Nucleus accumbens (tissue), 56 donors: ENCODE measurements at places on chromosomes 2 and 18.

DNA sequence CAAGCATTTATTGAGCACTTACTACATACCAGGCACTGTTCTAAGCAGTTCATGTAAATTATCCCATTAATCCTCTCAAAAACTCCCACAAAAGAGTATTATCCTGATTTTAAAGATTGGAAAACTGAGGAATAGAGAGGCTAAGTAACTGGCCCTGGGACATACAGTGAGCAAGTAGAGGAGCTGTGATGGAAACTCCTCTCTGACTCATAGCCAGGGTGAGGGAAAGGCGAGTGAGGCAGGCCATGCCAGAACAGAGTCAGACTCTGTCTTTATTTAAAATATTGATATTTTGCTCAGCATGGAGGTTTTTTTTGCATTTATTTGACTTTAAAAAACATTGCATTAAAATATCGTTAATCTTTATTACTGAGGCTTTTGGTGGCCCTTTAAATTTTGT lies 208.0 kb downstream of the LOXHD1 start:
- DNase-seq: no peak

- DNase-seq: no peak
These were observed 117.8 kb downstream of the TTC32 start for GRCh38 chr2:19783935-19784334.

DNA sequence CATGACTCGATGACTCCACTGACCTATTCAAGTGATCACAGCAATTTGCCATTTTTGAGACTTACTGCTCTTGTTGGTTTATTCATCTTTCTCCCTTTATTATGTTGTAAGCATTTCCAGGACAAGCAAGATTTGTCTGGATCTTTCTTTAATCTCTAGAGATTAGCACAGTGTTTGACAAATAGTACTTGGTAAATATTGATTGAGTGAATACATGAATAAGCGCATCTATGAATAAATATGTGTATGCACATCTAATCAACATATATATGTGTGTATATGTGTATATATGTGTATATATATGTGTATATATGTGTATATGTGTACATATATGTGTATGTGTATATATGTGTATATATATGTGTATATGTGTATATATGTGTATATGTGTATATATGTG lies 7.3 kb downstream of the TMX3 start:
- DNase-seq: no peak

GRCh38 chr2:106183101-106183696 lies 10.9 kb downstream of the UXS1 start:
- no peak for DNase-seq

DNA sequence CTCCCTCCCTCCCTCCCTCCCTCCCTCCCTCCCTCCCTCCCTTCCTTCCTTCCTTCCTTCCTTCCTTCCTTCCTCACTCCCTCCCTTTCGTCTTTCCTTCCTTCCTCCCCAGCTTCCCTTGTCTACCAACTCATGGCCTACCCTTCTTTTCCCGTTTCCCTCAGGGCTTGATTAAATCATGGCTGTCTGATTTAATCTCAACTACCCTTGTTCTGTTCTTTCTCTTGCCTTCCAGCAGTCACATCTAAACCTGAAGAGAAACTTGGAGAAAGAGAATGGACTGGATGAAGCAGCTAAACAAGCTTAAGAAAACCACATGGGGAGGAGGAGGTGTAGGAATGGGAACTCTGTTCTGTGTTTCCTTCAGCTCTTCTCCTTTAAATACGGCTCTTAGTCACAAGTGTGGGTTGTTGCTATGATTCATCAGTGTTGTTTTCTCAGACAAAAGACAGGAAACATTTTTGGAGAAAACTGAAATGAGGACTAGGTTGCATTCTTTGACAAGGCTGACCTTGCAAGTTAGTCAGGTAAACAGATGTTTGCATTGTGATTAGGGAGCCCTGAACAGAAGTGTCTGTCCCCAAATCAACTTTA lies 177.9 kb downstream of the LRRTM1 start:
- no peak for DNase-seq

GRCh38 chr2:15302154-15302553 lies 259.0 kb downstream of the NBAS start:
- no peak for DNase-seq

DNA sequence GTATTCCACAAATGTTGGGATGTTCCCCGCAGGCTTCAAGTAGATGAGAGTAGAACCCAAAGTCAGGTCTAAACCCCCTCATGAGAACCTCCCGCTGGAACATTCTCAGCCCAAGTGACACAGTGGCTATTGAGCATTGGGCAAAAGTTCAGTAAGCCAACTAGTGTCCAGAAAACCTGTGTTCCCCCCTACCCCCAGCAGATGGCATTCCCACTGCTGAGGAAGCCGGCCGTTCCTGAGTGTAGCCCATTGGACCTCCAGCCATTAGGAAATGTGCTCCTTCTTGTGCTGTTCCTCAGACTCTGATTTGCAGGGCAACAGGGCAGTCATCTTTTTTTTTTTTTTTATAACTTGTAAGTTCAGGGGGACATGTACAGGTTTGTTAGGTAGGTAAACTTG lies 152.1 kb downstream of the NCK2 start:
- no peak for DNase-seq

DNA sequence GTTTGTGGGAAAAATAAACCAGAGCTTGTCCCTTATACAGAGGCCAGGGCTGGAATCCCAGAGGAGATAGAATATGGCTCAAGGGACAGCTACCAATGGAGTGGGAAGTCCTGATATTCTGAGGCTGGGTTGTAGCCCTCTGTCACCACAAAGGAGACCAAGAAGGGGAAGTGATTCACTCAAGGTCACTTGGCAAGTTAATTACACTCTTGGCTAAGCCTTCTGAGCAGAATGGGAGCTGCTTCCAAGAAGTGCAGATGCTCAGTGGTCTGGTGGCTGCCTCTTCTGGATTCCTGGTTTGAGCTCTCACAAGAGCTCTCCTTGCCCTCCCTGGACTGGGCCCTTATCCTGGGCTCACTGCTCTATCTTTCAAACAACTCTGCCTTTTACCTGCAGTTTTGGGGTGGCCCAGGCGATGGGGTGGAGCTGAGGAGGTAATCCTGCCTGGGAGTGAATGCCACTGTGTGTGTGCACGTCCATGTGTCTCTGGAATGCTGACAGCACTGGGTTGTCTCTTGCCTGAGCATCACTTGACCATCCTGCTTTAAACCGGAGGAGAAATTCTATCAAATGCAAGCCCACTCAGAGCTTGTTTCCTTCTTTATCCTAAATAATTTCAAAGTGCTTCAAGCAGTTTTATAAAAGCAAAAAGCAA lies 168.2 kb downstream of the KCNS3 start:
- no peak for DNase-seq

DNA sequence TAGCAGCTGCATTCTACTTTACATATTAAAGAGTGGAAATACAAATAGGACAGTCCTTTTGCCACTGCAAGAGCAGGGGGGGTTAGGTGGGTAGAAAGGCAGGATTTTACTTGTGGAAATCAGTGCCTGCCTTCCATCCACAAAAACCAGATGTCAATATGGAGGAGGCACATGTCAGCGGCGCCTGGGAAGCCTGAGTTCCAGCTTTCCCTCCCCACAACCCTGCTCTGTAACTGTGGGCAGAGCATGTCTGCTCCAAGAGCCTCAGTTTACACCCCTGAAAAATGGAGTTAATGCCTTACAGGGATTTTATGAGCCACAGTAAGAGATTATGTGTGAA lies 32.9 kb downstream of the STEAP3 start:
- DNase-seq: no peak

DNA sequence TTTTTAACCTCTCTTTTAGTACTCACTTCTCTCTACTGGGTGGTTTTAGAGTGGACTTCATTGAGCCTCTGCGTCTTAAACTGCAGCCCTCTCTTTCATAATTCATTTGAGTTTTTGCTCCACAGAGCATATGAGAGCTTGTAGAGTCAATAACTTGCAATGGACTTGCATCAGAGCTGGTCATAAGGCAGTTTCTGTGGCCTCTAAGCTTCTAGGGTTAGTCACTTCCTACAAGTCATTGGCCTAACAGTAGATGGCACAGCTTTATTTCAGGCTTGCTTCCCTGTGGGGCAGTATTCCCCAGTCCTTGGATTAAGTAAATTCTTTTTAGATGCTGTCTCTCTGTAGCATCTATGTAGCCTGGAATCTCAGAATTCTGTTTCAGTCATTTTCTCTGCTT lies 1435.7 kb downstream of the LRP1B start:
- no peak for DNase-seq

- DNase-seq: no peak
These were observed 118.7 kb downstream of the NUP35 start for GRCh38 chr2:183242937-183243336.

DNA sequence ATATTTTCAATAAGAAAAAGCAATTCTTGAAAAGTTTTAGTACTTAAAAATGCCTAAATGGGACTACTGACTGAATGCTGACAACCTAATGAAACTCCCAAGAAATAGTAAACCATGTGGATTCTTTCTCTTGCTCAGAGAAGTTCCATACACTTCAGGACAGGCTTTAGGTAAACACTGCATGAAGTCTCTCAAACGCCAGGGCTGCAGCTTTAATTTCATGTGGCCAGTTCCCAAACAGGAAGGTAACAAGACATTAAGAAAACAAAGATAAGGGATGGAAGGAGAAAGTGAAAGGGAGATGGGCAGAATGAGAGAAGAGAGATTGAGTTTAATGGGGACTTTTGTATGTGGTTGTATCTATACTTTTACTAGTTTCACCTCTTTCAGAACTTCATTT lies 734.7 kb upstream of the PKDCC start:
- DNase-seq: no peak

GRCh38 chr2:20224716-20225293 lies at the start of gene SDC1:
Gene SDC1 (minus strand): TSS chr2:20225130. CDS start chr2:20224867, 263 bp downstream.
- DNase-seq: no peak

DNA sequence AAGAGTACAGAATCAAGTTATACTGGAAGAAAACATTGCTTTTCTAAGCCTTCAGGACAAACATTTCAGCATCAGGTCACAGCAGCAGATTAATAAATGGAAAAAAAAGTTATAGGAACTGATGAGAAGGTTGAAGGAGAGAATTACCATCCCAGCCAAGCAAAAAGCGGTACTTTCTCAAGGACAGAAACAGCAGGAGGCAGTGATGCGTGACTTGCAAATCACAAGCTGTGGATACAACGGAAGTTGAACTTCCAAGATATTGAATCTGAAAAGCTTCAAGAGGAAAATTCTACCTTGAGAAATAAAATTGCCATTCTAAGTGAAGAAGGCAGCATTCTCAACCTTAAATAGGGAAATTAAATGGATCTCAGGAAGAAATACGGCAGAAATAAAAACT lies 18.5 kb upstream of the SERPINB12 start:
- no peak for DNase-seq

DNA sequence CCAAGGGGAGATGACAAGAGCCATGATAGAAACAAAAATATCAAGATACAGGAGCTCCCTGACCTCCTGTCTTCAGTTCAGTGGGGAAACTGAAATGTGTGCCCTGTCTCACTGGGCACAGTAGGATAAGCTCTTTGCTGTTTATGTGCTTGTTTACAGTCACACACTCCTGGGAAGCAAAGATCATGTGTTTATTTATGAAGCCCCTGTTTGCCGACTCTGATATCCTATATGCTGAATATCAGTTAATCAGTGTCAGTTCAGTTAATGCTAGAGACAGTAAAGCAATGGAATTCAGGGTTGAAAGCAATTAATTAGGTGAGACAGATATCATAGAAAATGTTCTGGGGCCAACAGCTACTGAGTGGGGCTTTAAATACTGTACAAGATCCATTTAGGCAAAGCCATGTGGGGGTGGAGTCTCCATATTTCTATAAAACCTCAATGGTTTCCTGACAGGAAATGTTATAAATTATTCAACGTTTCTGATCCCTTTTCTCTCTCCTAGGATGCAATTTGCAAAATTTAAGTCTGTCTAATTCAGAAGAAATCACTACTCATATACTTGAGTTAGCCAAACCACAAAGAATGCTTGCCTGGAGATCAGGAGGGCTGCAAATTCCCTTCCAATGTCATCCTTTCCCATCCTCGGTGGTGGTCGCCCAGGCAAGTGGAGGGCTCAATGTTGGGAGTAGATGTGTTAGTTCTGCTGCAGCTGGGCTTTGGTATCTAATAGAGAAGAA lies 551.3 kb downstream of the CMPK2 start:
- DNase-seq: no peak

DNA sequence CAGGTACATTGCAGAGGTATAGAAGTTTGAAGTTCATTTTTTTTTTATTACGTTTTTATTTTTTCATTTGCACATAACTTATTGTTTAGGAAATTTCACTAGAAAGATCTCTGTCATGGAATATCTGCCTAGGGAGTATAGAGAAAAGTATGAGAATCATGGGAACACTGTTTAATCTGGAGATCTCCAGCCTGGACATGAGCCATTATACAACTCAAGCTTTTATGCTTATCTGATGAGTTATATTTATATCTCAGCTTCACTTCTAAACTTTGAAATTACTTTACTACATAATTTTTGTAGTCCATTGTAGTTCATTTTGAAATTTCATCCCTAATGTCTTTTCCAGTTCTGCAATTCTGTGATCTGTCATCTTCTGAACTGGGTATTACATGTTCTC lies 515.6 kb downstream of the ERBB4 start:
- no peak for DNase-seq

- DNase-seq: no peak
These were observed 27.1 kb upstream of the KLF11 start for GRCh38 chr2:10016001-10016801.

DNA sequence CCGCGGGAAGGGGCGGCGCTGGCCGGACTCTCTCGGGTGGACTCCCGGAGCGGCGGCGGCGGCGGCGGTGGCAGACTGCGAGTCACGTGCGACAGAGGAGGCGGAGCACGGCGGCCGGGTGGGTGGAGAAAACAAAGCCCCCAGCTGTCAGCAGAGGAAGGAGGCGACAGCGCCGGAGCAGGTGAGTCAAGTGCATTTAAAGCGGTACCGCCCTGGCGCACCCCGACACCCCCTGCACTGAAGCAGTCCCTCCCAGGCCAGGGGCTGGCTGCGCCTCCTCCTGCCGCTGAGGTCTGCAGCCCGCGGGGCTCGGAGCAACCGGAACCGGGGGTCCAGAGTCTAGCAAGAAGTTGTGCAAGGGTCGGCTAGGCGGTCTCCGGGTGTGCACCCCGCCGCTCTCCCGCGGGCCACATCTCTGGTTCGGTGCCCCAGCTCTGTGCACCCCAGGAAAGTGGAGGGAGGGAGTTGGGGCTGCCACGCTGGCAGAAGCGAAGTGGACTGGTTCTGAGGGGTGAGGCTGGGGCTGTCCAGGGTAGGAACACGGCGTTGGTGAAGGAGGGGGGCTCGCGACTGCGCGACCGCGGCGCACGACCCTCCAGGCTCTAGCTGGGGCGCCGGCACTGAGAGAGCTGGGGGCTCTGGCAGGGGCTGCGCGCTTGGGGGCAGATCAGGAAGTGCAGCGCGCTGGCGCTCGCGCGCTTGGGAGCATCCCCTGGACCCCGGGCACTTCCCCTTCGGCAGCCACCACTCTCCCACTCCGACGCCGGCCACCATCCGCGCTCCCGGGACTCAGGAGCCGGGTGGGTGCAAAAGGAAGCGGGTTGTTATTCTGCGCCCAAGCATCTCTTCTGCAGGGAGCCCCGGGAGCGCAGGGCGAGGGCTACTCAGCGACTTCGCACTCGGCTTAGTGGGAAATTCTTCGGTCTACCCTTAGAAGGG lies 64.0 kb upstream of the MAPRE2 start:
- DNase-seq: peak; percentile 85

GRCh38 chr2:112794841-112795240 lies 10.5 kb upstream of the IL1A start:
- DNase-seq: no peak
